ENCODE measurements at places on chromosomes 4 and X.

DNA sequence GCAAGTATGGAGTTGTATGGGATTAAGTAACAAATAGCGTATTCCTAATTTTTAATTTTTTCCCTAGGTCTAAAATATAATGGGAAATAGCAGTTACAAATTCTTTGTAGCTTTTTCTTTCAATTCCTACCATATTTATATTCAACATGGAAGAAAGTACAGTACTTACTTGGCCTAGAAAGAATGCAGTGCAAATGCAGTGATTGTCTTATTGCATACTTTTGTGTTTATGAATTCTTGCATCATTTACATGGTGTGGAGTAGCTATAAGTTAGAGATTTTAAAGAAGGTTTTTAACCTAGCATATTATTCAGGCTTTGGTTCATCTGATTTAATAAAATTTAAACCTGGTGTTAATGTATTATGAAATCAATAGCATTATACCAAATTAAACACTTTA, 263.3 kb downstream of the BMPR1B start:
- DNase-seq: no peak

- no peak for DNase-seq
These were observed 402.7 kb upstream of the HTR2C start for GRCh38 chrX:114181195-114181594.

DNA sequence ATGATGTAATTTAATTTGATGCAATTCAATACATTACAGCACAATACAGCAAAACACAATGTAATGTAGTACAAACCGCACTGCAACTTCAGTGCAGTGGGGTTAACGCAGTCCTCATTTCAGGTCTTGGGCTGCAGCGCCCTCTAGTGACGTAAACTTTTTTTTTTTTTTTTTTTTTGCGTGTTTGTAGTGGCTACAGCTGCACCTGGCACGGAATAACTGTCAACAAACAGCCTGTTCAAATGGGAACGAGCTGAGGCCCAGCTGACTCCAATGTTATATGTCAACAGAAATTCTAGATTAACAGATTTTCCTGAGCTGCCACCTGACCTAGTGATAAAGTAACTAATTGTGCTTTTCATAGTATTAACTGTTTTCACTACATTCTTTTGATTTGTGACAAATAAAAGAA, 33.5 kb upstream of the RASSF6 start:
- DNase-seq: peak; percentile 56

DNA sequence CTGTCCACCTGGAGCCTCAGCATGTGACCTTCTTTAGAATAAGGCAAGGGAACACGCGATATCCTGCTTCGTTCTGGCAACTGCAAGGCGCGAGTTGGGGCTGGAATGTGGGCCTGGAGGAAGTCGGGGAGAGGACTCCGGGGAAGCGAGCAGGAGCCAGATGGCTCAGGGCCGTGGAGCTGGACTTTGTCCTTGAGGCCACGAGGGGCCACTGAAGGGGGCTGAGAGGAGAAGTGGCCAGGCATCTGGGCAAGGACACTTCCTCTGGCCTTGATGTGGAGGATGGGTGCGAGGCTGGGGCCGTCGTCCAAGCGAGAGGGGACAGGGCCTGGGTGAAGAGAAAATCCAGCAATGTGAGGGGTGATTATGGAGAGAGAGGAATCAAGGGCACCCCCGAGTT, 12.2 kb upstream of the DUSP9 start:
- DNase-seq: no peak

DNA sequence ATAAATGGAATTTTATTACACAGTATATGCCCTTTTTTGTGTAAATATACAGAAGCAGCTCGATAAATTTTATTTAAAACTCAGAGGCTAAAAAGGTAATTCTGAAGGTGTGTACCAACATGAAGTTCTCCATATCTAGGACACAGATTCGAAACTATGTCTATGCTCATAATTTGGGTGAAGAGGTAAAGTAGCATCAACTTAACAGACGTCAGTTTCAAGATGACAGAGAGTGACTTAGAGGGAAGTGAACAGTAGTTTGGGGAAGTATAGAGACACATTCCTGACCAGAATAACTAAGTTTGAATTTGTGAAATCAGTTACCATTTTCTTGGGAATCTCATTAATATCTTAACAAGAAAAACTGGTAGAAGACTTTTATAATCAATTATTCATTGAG, 2493.3 kb downstream of the ARAP2 start:
- no peak for DNase-seq

DNA sequence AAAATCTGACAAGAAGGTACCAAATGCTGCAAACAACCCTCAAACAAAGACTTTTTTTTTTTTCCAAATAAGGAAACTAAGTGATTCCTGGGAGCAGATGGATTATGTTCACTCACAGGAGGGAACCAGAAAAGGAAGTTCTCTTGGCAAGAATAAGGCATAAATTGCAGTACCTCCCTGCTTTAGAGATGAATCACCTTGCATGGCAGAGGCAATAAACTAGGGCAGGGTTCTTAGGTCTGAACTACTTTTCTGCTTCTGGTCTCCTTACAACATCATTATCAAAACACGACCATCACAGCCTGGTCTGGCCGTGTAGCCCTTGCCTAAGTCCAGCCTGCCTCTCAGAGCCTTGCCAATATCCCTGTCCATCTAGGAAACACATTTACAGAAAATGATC, 6.3 kb downstream of the TMEM31 start:
- DNase-seq: peak; percentile 91

- DNase-seq: no peak
These were observed 24.8 kb downstream of the IL13RA1 start for GRCh38 chrX:118751950-118752783.

- peak; percentile 7 for DNase-seq
These were observed 141.8 kb upstream of the MSX1 start for GRCh38 chr4:4717692-4718091.

- DNase-seq: peak; percentile 43
These were observed 17.0 kb upstream of the DCLK2 start for GRCh38 chr4:150061086-150061776.

- no peak for DNase-seq
These were observed 8.1 kb downstream of the ACSL1 start for GRCh38 chr4:184817494-184818215.

GRCh38 chr4:143294310-143294709, 42.4 kb upstream of the GAB1 start:
- peak; percentile 76 for DNase-seq

GRCh38 chr4:13347517-13348125, 136.5 kb downstream of the RAB28 start:
- peak; percentile 44 for DNase-seq

GRCh38 chr4:187174749-187175148, 451.1 kb upstream of the FAT1 start:
- no peak for DNase-seq

DNA sequence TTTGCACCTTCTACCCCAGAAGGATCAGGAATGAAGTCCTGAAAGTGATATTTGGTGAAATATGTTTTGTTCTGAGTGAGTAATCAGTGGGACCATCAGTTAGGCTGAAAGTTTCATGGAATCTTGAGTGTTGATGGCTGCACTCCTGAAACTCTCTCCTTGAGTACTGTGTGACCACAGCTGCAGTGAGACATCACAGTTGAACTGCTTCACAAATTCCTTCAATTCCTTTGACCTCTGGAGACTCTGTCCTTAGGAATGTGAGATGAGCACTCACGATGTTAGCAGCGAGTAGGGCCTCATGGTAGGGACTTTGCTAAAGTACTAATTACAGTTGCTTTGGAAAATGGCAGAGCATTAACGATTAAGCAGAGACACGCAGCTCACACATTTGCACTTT, 142.9 kb upstream of the SLC4A4 start:
- DNase-seq: peak; percentile 94

DNA sequence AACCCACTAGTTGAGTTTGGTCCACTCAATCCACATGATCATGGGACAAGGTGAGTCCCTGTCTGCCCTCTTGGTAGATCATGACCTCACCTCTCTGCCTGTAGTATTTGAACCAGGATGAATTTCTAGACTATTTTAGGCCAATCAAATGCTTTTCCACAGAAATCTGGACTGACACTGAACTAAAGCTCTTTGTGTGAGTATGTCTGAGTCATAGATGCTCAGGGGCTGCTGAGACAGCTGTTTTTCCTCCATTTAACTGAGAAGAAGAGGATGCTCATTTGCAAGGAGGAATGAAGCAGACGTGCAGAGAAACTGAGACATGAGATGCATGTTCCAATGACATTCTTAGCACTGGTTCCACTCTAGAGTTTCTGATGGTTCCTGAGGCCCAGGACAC, 77.3 kb upstream of the TMEM47 start:
- DNase-seq: peak; percentile 45

DNA sequence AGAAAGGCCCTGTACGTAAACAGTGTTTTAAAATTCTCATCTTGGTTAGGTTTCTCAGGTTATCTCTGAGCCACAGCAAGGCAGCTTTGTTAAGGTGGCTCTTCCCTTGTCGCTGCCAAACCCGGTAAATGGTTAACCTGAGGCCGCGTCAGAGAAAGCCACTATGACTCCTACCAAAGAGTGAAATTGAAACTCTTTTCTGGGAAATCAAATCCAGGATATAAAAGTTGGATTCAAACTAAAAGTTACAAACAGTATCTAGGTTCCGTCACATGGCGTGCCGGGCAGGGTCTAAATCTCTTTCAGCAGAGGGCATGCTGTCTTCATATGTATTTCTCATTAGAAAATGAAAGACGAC, 433 bp downstream of the MMAA start:
- DNase-seq: peak; percentile 61

DNA sequence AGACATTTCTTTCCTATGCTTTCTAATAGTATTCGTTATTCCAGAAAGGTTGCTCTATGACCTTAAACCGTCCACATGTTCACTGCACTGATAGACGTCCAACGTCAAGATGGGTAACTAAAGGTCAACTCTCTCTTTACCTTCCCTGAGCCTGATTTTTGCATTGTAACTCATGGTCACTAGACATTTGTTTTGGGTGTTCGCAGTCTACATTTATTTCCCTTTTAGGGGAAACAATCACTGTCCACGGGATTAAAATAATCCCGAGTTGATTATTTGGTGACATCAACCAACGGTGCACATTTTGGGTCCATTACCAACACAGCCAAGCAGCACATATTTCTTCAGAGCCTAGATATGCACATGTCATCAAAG, 540 bp upstream of the HADH start:
- DNase-seq: no peak

GRCh38 chr4:5019274-5019673, at the start of gene CYTL1:
CYTL1 (minus strand) TSS chr4:5019458; CDS start chr4:5019445, 13 bp downstream.
- no peak for DNase-seq

All from EH (cell line).